ENCODE measurements at places on chromosomes 7 and 10. TPM values are rescaled to one million over a fixed set of nuclear protein-coding genes. Genes with fewer than 3 reads are reported as not detected.

Gene ADARB2
- total RNA-seq: 0.28 TPM

Gene WNT16
- not detected for total RNA-seq

Gene MBL2
- total RNA-seq: not detected

Gene SPDYE5
- total RNA-seq: not detected

Gene LIPF
- not detected for total RNA-seq

DNA sequence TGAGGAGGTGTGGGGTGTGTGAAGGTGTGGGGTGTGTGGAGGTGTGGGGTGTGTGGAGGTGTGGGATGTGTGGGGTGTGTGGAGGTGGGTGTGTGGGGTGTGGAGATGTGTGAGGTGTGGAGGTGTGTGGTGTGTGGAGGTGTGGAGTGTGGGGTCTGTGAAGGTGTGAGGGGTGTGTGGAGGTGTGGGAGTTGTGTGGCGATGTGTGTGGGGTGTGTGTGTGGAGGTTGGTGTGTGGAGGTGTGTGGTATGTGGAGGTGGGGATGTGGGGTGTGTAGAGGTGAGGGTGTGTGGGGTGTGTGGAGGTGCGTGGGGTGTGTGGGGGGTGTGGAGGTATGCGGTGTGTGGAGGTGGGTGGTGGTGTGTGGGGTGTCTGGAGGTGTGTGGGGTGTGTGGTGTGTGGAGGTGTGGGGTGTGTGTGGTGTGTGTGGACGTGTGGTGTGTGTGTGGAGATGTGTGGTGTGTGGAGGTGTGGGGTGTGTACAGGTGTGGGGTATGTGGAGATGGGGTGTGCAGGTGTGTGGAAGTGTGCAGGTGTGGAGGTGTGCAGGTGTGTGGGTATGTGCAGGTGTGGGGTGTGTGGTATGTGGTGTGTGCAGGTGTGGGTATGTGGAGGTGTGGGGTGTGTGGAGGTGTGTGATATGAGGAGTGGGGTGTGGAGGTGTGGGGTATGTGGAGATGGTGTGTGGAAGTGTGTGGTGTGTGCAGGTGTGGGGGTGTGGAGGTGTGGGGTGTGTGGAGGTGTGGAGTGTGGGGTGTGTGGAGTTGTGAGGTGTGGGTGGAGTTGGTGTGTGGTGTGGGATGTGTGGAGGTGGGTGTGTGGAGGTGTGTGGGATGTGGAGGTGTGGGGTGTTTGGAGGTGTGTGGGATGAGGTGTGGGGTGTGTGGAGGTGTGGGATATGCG is 34.5 kb downstream of the SPDYE17 start:
- DNase-seq: no peak

DNA sequence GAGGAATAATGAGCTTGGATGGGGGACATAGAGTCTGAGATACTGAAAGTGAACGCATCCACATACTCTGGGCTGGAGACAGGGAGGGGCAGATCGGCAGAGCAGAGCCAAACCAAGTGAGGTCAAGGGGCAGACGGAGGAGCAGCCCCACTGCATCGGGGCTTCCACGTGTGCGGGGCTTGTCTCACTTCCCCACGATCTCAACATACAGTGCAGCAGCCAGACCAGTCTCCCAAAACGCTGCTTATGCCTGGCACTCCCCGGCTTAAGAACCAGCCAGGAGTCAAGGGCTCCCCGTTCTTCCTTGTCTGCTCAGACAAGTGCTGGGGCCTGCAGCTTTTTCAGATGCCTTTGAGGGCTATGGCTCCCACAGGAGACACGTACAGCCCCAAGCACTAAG is 43.6 kb downstream of the PARP12 start:
- no peak for DNase-seq

DNA sequence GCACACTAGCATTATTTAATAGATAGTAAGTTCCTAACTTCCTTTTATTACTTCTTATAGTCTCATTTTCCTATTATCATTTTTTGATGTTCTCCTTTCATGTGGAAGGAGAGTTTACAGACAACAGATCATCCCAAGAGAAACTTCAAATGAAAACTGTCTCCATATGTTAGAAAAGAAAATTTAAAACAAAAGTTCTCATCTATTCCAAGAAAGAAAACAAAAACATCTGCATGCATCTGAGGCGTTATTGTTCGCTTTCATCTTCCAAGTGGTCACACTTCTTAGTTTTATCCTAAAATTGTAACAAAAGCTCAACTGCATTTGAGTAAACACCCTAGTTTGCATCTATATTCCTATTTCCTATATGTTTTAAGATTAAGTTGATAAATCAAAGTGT is 126.2 kb downstream of the SEMA3D start:
- no peak for DNase-seq

DNA sequence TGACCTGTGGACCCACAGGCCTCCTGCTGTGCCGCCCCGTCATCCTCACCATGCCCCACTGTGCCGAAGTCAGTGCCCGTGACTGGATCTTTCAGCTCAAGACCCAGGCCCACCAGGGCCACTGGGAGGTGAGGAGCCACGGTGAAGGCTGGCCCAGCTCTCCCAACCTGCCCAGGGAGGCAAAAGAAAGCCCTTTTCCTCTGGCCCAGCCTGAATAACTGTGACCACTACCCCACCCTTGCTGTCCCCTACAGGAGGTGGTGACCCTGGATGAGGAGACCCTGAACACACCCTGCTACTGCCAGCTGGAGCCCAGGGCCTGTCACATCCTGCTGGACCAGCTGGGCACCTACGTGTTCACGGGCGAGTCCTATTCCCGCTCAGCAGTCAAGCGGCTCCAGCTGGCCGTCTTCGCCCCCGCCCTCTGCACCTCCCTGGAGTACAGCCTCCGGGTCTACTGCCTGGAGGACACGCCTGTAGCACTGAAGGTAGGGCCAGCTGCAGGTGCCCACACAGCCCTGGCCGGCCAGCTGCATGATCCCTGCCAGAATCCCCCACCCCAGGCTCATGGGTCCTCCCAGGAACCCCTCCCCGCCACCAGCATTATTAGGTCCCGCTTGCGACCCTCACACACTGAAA is 25.5 kb upstream of the SLC29A3 start:
- no peak for DNase-seq

- DNase-seq: no peak
Observed at GRCh38 chr7:104497379-104497967, 169.1 kb downstream of the LHFPL3 start.

DNA sequence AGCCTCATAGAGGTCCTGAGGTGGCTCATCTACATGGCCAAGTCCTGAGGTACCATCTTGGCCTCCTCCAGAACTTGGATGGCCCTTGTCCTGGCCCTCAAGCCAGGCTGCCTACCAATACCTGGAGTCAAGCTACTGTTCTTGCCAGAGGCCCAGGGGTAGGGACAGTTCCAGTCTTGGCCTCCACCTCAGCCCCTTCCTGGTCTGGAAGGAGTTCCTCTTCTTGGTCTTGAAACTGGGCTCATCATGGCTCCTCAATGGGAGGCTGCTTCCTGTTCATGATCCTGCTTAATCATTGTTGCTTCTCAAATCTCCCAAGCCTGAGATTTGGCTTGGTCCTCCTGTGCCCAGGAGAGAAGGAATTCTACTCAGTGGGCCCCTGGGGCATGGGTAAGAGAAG is 3.9 kb downstream of the HPS6 start:
- DNase-seq: no peak

- no peak for DNase-seq
Observed at GRCh38 chr10:61463035-61463909, 10.1 kb upstream of the TMEM26 start.

DNA sequence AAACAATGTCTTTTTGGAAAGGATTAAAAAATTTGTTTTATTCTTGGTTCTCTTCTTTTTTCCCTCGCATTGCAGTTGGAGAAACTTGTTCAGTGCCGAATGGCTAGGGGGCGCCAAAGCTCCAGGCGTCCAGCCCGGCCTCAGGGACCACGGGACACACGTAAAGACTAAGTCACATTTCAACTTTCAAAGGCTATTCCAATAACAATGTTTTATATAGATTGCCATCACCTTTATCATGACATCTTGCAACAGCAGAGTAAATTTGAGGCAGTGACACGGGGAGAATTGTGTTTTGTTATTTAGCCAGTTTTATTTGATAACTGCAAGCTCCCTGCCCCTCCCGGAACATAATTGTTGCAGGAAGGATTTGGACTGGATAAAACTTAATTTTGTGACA is 2.2 kb upstream of the IGFBP3 start:
- peak; percentile 76 for DNase-seq

DNA sequence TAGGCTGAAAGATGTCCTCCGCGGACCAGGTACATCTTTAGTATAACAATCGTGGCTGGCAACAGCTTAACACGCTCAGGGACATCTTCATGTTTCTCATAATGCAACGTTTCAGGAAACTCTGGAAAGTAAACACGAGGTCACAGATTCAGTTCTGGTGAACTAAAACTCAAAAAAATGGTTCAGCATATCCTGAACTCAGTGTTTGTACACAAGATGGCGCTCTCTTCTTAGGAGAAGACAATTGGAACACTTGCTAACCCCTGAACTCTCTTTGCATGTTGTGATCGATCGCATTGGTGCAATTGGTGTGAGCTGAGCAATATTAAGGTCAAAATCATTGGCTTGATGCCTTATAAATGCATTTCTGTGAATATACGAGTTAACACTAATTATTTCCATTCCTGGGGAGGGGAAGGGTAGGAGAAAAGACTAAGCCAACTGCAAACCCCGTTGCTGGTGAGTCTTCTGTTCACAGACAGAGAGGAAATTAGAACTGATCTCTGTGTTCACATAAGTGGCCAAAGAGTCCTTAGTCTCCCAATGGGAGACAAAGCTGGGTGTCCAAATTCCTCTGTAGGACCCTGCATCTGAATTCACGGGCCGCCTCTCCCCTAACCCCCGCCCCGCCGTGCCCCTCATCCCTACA is 52.6 kb upstream of the FAM180A start:
- no peak for DNase-seq

GRCh38 chr10:79044846-79045245 is 23.9 kb upstream of the ZMIZ1 start:
- DNase-seq: peak; percentile 25

DNA sequence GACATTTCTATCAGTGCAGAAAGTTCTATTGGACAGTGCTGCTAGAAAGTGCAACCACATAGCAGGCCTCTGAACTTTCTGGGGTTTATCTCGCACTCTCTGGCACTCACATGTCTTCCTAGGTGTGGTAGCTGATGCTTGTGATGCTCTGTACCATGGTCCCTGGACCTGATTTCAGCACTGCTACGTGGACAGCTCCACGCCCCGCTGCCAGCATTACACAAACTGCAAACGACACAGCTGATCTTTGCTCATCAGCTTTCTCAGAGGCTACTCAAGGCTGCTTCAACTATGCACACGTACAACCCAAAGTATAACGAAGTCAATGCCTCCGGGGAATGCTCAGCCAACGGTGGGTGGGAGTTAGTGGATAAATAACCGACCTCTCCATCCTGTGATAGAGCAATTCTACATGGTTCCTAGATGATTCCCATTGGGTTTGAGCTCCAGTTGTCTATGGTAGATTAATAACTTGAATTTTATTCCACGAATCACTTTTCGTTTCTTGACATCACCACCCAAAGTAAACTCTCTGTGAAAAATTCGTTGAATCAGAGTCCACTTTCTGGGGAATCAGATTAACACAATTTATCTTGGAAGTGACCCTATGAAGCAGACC is 302.5 kb downstream of the ACTR3B start:
- DNase-seq: peak; percentile 34

- DNase-seq: no peak
Observed at GRCh38 chr10:93746844-93747284, 10.9 kb upstream of the LGI1 start.

- no peak for DNase-seq
Observed at GRCh38 chr10:18140957-18141845, 977 bp downstream of the CACNB2 start.

DNA sequence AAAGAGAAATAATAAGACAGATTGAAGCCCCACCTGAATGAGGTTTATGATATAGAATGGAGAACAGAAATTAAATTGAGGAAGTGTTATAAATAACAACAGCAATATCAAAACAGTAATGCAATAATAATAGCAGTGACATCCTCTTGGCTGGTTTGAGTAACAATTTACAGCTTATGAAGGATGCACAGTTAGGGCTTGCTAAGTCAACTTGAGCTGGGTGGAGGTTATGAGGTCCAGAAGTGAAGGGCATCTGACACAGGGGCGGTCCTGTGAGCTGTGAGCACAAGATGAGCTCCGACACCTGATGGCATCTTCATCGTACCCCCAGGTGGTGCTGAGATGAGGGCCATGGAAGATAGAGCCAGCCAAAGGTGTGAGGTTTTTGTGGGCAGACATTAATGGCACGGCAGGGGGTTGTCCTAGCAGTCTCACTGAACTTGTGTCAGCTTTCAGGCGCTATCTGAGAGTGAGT is 30.5 kb downstream of the ARHGAP22 start:
- no peak for DNase-seq

DNA sequence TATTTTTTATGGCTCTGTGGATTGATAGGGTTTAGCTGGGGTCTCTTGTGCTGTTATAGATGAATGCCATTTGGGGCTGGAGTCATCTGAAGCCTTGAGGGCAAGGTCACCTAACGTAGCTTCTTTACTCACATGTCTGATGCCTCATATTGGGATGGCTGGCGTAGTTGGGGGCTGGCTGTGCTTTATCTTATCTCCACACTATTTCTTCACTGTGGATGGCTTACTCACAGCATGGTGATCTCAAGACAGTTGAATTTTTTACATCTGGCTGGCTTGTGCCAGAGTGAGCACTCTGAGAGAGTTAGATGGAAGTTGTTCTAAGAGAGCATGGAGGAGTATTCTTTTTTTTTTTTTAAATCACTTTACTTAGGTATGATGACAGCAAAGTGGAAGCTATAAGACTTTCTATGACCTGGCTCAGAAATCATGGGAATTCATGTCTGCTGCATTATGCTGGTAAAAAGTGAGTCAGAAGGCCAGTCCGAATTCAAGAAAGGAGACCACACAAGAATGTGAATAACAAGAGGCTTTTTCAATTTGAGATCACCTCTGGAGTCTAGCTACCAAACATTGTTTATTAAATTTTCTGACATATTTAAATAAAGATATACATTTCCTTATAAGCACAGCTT is 252.4 kb upstream of the TPK1 start:
- no peak for DNase-seq

DNA sequence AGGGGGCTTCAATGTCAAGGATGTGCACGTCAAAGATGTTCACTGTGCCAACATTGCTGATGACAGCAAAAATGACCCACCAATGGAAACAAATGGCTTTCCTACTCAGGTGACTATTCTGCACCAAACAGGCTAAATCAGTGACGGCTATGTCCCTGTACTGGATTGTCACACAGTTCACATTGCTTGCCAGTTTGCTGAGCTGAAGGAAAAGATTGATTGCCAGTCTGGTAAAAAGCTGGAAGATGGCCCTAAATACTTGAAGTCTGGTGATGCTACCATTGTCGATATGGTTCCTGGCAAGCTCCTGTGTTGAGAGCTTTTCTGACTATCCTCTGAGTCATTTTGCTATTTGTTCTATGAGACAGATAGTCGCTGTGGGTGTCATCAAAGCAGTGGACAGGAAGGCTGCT is 202.2 kb upstream of the ETV1 start:
- DNase-seq: no peak

- no peak for DNase-seq
Observed at GRCh38 chr10:130867446-130868194, 443.9 kb downstream of the TCERG1L start.

GRCh38 chr10:92242910-92243671 is 47.8 kb downstream of the CPEB3 start:
- no peak for DNase-seq

Measured in activated naive CD8-positive, alpha-beta T cell treated with anti-CD3 and anti-CD28 coated beads, Interleukin-2, amount 10 ng/mL, durations not matched to agents 7 days and 5 days (primary cell).